ENCODE measurements at places on chromosomes 6 and 20.

DNA sequence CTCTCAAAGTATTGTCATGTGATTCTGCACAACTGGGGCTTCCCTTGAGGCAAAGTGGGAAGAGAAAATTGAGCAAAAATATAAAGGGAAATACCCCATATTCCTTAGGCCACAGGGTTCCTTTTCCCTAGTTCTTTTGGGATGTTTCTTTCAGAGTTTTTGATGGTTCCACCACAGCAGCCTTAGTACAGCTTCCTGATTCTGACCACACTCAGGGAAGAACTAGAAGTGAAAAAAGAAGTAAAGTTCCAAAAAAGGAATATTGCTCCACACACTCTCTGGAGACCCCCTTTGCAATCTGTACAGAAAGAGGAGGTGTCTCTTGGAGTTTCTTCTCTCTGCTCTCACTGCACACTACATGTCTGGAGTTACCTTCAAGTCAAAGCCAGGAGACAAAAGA, 27.9 kb upstream of the HLA-DQA2 start:
- no peak for DNase-seq

DNA sequence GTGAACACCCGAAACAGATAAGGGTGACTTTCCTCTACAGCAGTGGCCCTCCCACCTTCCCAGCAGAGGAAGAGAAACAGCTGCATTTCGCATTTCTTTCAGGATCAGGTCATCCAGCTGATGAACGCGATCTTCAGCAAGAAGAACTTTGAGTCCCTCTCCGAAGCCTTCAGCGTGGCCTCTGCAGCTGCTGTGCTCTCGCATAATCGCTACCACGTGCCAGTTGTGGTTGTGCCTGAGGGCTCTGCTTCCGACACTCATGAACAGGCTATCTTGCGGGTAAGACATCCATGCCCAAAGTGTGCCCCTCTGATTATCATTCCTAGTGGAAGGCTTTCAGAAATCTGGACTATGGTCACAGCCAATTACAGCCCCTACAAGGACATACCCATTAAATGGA, 27.8 kb upstream of the MROH8 start:
- no peak for DNase-seq

DNA sequence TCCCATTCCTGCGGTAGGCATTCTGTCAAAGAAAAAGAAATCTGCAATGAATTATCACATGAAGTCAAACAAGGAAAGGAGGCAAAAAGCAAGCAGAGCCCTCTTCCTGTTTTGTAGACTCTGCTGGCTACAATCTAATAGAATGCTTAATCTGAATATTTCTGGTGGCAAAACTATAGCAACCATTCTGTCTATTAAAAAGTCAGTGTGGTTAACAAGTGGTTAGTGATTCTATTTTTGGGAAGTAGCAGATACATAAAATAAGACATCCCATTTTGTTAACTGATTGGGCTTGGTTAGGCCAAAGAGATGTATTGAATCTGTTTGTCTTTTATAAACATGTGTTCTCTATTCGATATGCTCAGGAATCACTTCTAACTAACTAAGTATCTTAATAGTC, 442.3 kb downstream of the CDC5L start:
- no peak for DNase-seq

- DNase-seq = no peak
Observed at GRCh38 chr6:28078050-28078449, 2.3 kb upstream of the ZNF165 start.

- no peak for DNase-seq
Observed at GRCh38 chr6:147873816-147874215, 365.3 kb downstream of the SAMD5 start.
